ENCODE measurements at places on chromosomes 3 and 15. TPM values are rescaled to one million over a fixed set of nuclear protein-coding genes. Genes with fewer than 3 reads are reported as not detected.

GRCh38 chr3:127485396-127486170 is 105.0 kb downstream of the TPRA1 start:
- DNase-seq = no peak

Gene PLXNB1
- 136 TPM for total RNA-seq

Gene SLITRK3
- total RNA-seq = 0.41 TPM

DNA sequence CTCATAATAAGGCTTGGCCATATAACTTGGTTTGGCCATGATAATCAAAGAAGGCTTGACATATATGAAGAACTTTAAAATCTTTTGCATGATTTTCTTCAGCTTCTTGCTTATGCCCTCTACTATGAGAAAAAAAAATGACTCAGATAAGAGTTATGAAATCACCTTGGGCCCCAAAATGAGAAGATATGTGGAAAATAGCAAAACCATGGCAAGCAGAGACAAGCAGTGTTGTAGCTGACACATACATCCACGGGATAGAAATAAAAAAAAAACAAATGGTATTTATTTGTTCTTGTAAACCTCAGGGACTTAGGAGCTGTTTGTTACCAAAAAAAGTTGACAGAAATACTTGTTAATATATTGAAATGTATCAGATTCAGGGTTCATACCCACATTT is 614.8 kb upstream of the BCHE start:
- DNase-seq = no peak

DNA sequence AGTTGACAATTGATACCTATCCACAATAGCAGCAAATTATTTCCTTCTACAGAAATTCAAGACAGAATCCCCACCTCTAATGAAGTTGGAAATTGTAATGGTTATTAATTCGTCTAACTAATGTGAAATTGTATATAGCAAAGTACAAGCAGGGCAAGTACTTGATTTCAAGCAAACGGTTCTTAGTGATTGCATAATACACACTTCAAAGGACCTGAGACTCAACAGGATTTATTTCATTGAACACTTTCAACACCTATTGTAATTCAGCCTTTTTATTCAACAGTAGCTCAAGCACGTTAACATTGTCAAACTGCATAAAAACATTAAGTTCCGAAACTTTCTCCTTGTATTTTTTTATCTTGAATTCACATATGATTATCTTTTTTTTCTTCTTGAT is 40.2 kb upstream of the AGTR1 start:
- DNase-seq = no peak

DNA sequence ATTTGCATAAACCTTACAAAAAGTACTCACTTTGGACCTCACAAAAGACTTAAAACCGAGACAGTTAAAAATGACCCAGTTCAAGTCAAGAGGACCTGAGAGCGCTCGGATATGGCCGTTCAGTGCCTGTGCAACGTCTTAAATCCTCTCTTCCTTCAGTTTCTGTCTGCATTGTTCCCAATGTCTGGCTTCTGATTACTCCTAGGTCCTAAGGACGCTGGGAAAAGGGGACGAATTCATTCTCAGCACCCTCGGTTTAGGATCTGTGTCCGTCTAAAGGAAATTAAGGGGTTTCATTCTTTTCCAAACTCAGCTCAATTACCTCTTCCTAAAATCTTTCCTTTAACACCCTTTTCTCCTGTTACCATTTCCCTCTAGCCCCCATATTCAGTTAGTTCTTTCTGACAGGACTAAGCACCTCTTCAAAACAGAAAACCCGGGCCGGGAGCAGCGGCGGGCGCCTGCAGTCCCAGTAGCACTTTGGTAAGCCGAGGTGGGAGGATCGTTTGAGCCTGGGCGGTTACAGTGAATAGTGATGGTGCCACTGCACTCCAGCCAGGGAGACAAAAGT is 970 bp downstream of the DPPA4 start:
- no peak for DNase-seq

Gene FEZF2
- not detected for total RNA-seq
